ENCODE measurements at places on chromosomes 7 and 10.
A peak's percentile ranks its signal among the peaks of the same experiment; 100 is the strongest.

DNA sequence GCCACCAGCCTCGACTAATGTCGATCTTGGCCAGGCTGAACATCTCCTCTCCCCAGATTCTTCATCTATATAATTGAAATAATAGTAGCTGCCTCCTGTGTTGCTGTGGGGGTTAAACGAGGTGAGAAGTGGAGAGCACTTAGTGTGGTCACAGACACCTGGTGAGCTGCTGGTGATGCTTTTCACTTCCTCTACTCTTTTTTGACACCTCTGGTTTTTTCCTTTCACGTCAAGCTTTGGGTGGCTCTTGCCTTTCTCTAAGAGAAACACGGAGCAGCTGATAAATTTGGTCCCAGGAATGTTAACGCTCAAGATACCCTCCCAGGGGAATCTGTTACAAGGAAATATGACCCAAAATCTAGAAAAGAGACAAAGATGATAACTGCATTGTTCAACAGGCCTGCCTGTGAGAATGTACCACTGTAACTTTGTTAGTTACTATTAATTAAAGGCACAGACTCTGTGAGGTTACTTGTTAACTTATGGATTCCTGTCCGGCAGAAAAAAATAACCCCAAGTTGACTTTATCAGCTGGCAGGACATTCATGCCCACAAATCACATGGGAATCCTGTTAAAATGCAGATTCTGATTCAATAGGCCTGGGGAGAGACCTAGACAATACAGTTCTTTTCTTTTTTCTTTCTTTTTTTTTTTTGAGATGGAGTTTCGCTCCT, 9.5 kb upstream of the NPFFR1 start:
- no peaks in the 10 kb centered on the region for H3K36me3 ChIP-seq
- no peaks in the 10 kb centered on the region for H3K4me1 ChIP-seq
- H3K4me3 ChIP-seq: no peak overlapping the region
- no peak overlapping the region for H3K27ac ChIP-seq
- H3K27me3 ChIP-seq: no peaks in the 10 kb centered on the region

DNA sequence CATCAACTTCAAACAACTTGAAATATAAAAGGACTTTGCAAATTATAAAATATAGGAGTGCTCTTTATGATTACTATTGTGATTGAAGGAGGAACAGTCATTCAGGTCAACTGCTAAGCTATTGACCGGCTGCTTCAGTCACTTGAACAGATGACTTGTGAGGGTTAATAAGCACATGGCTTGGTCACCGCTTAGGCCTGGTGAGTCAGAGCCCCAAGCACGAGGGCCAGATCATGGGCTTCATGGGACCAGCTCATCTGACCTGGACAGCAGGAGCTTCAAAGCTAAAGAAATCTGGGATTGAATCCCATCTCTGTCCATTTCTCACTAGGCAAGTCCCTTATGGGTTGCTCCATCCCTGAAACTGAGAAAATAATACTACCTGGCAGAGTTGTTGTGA, 60.4 kb upstream of the ADO start:
- H3K27me3 ChIP-seq: no peaks in the 10 kb centered on the region
- no peak overlapping the region for H3K4me3 ChIP-seq
- no peaks in the 10 kb centered on the region for H3K36me3 ChIP-seq
- H3K27ac ChIP-seq: no peak overlapping the region
- no peaks in the 10 kb centered on the region for H3K4me1 ChIP-seq

DNA sequence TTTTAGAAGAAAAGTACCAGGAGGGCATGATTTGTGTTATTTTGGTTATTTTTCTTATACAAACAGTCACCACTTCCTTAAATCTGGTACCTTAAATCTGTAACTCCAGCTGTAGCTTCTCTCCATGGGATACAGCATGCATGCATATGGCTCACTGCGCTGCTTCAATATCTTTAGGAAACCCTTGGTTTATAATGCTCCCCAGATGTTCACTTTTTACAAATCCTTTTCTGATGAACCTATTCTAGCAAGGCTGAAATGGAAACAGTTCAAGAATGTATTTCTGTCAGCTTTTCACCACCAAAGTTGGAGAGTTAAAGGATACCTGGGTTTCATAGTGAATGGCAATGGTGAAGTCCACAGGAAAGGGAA, 50.9 kb downstream of the LAMB4 start:
- DNase-seq: no peak
- H3K36me3 ChIP-seq: no peaks in the 10 kb centered on the region
- H3K27me3 ChIP-seq: no peaks in the 10 kb centered on the region
- no peak overlapping the region for H3K27ac ChIP-seq
- peaks cover 12% of the 10 kb centered on the region for H3K4me1 ChIP-seq
- no peak overlapping the region for H3K4me3 ChIP-seq

DNA sequence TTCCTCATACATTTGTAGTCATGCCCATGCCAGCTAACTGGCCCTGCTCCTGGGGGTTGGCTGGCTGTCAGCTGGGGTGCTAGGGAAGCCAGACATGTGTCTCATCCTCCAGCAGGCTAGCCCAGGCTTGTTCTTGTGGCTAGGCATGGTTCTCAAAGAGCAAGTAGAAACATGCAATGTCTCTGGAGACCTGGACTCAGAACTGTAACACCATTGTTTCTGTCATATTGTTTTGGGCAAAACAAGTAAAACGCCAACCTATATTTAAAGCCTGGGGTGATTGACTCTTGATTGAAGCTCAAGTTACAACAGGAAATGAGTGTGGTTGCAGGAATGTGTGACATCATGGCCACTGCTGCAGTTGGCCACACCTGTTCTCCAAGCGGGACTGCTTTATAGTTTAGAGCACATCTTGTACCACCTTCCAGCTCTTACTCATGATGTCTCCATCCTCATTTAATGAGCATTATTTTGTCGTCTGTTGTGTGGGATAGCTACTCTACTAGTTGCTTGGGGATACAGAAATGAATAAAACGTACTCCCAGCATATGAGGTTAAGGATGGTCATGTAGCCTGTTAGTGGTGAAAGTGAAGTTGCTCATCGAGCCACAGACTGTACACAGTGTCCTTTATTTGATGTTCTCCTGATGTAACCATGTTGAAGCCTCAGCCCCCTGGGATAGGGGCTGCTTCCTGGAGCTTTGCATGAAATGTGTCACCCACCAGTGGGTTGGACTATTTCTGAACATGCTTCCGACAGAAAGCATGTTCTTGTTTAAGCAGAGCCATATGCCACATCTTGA, 168.4 kb downstream of the SORCS3 start:
- H3K4me3 ChIP-seq: no peak overlapping the region
- no peaks in the 10 kb centered on the region for H3K36me3 ChIP-seq
- peak; percentile 68 for DNase-seq
- H3K4me1 ChIP-seq: peaks cover 11% of the 10 kb centered on the region

GRCh38 chr7:129376778-129377700, 57.2 kb upstream of the STRIP2 start:
- H3K4me1 ChIP-seq: peaks cover 31% of the 10 kb centered on the region
- no peaks in the 10 kb centered on the region for H3K27me3 ChIP-seq
- no peaks in the 10 kb centered on the region for H3K36me3 ChIP-seq

DNA sequence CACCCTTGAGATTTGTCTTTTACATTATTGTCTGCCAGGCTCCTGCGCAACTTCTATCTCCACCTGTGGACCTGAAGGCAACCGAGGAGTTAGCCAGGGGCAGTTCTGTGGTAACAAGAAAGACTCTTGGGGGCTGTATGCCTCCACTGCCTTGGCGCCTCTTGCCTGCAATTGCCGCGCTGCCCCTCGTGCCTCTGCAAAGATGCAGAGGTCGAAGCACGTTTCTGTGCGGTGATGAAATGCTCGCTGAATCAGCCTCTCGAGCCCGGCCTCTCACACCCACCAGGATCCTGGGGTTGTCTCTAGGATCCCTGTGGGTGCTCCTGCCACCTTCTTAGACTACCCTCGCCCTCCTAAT, 486 bp upstream of the LHFPL3 start:
- peak; percentile 52 for DNase-seq
- H3K27ac ChIP-seq: no peak overlapping the region
- peak overlapping the region; percentile 82 for H3K4me3 ChIP-seq

- no peaks in the 10 kb centered on the region for H3K36me3 ChIP-seq
- no peak overlapping the region for H3K4me3 ChIP-seq
- H3K4me1 ChIP-seq: no peaks in the 10 kb centered on the region
- H3K27me3 ChIP-seq: no peaks in the 10 kb centered on the region
- no peak for DNase-seq
- H3K27ac ChIP-seq: no peak overlapping the region
These were observed 24.1 kb upstream of the LRRC17 start for GRCh38 chr7:102888561-102889233.

DNA sequence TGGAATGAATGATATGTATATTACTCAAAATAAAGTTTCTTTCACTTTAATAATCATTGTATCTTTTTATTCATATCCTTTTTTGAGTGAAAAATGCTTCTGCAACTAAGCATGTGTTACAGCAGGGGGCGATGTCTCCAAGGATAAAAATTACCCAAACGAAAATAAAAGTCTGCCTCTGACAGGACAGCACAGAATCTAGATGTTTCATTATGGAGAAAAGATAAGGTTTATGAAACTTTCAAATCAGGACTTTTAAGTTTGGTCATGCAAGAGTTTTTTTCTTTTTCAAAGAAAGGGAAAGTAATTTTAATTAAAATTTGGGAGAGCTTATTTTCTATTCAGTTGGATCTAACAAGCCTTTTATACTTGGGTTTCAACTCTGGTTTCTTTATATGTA, 48.4 kb downstream of the TES start:
- no peak overlapping the region for H3K27ac ChIP-seq
- H3K4me1 ChIP-seq: no peaks in the 10 kb centered on the region
- H3K27me3 ChIP-seq: no peaks in the 10 kb centered on the region
- H3K36me3 ChIP-seq: no peaks in the 10 kb centered on the region

DNA sequence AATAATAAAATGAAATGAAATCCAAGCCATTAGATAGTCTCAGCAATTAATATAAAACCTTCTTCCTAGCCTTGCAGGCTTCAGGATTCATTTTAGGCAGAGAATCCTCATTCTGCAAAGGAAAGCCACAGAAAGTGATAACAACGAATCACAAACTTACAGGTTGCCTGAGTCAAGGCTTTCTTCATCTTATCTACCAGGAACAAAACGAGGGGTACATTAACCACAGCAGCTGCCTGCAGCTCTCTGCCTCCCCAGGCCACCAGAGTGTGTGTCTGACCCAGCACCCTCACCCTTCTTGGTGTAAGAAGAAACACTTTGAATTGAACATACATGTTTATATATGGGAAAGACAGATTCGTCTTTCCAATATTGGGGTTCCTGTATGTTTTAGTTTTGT, 12.5 kb upstream of the TNS3 start:
- H3K36me3 ChIP-seq: peaks cover 7% of the 10 kb centered on the region
- no peaks in the 10 kb centered on the region for H3K27me3 ChIP-seq
- no peak for DNase-seq
- peaks cover 12% of the 10 kb centered on the region for H3K4me1 ChIP-seq
- H3K27ac ChIP-seq: no peak overlapping the region

GRCh38 chr10:47156873-47157272, 143.1 kb upstream of the GDF10 start:
- no peak overlapping the region for H3K27ac ChIP-seq
- H3K27me3 ChIP-seq: no peaks in the 10 kb centered on the region
- H3K4me3 ChIP-seq: no peak overlapping the region
- peaks cover 4% of the 10 kb centered on the region for H3K36me3 ChIP-seq
- H3K4me1 ChIP-seq: no peaks in the 10 kb centered on the region
- no peak for DNase-seq

DNA sequence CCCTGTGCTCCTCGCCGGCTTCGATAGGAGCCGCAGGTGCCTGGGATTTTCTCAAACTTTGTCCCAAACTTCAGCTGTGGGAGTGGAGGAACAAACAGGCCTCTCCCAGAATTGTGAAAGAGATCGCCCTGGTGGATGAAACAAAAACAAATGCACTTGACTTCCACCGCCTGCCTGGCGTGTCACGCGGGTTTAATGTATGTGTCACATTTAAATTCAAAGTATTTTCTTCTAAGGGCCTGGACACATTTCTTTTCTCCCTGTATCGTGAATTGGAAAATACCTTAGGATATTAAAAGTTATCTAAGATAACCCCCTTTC, 694 bp upstream of the WASL start:
- no peak for DNase-seq
- peaks cover 69% of the 10 kb centered on the region for H3K4me1 ChIP-seq
- no peaks in the 10 kb centered on the region for H3K36me3 ChIP-seq
- H3K27me3 ChIP-seq: no peaks in the 10 kb centered on the region
- H3K27ac ChIP-seq: peak overlapping the region; percentile 96

DNA sequence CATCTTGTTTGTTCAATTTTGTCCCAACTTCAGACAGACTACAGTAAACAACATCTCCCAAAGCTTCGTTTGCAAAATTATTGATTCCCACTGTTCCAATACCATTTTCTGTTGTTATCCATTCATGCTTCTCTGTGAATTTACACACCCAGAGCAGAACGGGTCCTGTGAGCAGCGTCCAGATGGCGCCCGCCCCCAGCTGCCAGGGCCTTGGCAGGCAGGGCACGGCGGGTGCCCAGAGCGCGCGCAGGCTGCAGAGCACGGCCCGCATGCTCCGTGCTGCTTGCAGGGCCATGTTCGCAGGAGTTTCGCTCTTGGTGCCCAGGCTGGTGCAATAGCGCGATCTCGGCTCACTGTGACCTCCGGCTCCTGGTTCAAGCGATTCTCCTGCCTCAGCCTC, 32.5 kb upstream of the SEPTIN7 start:
- H3K27me3 ChIP-seq: no peaks in the 10 kb centered on the region
- H3K27ac ChIP-seq: no peak overlapping the region
- no peaks in the 10 kb centered on the region for H3K4me1 ChIP-seq
- no peak overlapping the region for H3K4me3 ChIP-seq
- DNase-seq: no peak

GRCh38 chr7:150958597-150958996, 19.5 kb downstream of the KCNH2 start:
- DNase-seq: no peak
- no peaks in the 10 kb centered on the region for H3K36me3 ChIP-seq
- H3K27ac ChIP-seq: no peak overlapping the region

GRCh38 chr10:76962851-76963250, 674.8 kb downstream of the KCNMA1 start:
- no peaks in the 10 kb centered on the region for H3K27me3 ChIP-seq
- DNase-seq: no peak
- H3K27ac ChIP-seq: no peak overlapping the region

GRCh38 chr10:127563718-127564553, 14.8 kb downstream of the NPS start:
- no peaks in the 10 kb centered on the region for H3K4me1 ChIP-seq
- no peak overlapping the region for H3K4me3 ChIP-seq

DNA sequence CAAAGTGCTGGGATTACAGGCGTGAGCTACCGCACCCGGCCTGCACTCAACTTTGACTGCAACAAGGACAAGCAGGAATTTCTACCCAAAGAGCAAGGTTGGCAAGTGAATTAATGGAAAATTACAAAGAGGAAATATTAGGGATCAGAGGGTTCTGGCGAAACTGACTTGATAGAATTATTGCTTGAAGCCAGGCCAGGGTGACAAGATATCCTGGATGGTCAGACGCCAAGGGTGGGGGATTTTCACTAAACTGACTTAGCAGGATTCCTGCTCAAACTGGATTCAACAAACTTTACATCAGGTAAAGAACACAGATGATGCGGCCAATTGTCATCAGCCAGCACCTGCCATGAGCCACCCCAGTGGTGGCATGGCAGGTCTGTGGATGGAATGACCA, 603.6 kb upstream of the MGMT start:
- H3K27ac ChIP-seq: no peak overlapping the region
- H3K27me3 ChIP-seq: no peaks in the 10 kb centered on the region

- H3K27me3 ChIP-seq: no peaks in the 10 kb centered on the region
- H3K4me1 ChIP-seq: peaks cover 47% of the 10 kb centered on the region
- no peaks in the 10 kb centered on the region for H3K36me3 ChIP-seq
- no peak overlapping the region for H3K4me3 ChIP-seq
These were observed 16.1 kb upstream of the JMJD1C start for GRCh38 chr10:63481815-63482421.
